Heart left ventricle (tissue), 16 donors: ENCODE measurements at places on chromosomes 16 and 17. TPM values are rescaled to one million over a fixed set of nuclear protein-coding genes. Genes with fewer than 3 reads are reported as not detected.

GRCh38 chr17:6701719-6702118 lies 11.4 kb downstream of the SLC13A5 start:
- no peak for DNase-seq

DNA sequence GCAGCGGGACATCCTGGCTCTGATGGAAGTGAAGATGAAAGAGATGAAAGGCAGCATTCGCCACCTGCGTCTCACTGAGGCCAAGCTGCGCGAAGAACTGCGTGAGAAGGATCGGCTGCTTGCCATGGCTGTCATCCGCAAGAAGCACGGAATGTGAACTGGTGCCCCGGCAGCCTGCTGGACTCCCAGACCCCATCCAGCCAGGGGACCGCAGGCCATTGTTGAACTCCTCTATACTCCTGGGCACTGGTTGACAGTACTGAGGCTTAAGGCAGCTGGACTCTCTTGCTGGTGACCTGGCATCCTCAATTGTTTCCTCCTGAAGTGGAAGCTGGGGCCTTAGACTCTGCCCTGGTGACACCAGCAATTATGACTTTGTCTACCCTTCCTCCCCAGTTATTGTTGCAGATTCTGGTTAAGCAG lies 1.2 kb downstream of the THAP11 start:
- no peak for DNase-seq

DNA sequence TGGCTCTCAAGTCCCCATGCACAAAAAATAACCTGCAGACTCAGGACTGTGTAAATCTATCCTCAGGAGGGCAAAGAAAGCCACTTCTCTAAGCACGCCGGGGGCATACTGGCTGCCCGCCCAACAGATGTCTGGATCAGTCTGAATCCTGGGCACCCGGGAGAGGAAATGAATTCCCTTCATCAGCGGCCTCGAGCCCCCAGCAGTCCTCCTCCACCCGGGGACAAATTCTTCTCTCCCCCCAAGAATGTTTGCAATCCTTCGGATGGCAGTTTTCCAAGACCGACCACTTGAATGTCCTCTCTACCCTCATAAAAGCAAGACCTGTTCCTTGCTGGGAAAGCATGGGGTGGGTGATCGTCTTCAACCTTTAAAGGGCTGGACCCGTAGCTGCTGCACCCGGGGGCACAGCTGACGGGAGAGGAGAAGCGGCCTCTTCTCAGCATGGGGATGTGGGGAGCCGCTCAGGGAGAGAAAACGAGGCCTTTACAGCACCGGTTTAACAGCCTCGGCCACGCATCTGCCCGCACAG lies 9.4 kb upstream of the MAP2K3 start:
- DNase-seq, result no peak

- DNase-seq, result no peak
Measured at GRCh38 chr16:2913603-2914002, 1.9 kb downstream of the FLYWCH1 start.

ARL5C gene
- total RNA-seq, result not detected

DNA sequence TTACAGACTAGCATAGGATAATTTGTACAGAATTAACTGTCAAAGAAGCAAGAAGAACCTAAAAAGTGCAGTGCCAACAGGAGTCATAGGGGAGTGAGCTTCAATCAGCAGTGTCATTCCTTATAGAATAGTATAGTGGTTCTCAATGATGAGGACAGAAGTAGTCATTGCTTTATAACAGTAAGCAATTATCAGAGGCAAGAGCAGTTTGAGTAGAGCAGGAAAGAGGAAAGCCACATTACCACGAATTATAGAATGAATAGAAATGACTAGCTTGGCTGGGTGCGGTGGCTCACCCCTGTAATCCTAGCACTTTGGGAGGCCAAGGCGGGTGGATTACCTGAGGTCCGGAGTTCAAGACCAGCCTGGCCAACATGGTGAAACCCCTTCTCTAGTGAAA lies 209.7 kb upstream of the TBX2 start:
- no peak for DNase-seq

OR3A3 gene
- total RNA-seq, result not detected
